ENCODE measurements at places on chromosomes 13 and 19.

DNA sequence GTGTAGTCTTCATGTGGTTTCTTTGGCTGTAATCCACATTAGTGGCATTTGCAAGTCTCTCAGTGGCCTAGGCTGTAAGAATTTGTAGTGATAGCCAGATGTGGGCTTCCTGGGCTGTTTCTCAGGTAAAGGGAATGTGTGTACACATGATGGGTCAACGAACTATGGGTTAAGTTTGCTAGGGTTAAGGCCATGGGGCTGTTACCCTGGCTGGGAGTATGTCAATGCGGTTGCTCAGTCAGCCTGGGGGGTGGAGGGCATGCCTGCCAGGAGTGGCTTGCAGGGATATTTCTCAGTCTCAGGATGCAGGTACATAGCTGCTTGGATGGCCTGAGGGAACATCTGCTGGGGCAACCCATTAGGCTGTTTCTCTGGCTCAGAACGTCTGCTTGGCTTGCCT is 13.4 kb downstream of the CYSLTR2 start:
- DNase-seq, result no peak

GRCh38 chr19:52638601-52639000 is 446 bp upstream of the ZNF83 start:
- DNase-seq, result no peak

DNA sequence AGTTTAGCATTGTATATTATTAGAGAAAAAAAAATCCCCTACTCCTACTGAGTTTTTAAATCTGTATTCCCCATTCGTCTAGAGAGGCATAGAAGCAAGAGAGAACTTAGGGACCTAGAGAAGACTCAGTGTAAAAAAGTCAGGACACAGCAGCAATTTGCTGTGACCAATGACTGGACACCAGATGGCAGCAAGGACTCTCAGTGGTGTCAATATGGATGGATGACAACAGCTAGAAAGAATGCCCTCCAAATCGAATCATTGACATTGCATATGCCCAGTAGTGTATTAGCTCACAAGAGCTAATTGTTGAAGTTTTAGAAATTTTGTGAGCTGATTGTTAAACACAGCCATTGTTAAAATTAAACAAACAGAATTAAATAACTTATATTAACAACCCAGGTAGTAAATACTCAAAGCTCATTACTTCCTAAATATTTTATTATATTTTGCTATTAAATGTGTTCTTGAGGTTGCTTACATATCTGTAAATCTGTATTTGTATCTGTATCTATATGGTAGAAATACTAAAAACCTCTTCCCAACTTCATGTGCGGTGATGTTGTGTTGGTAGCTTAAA is 43.9 kb downstream of the SIAH3 start:
- no peak for DNase-seq

DNA sequence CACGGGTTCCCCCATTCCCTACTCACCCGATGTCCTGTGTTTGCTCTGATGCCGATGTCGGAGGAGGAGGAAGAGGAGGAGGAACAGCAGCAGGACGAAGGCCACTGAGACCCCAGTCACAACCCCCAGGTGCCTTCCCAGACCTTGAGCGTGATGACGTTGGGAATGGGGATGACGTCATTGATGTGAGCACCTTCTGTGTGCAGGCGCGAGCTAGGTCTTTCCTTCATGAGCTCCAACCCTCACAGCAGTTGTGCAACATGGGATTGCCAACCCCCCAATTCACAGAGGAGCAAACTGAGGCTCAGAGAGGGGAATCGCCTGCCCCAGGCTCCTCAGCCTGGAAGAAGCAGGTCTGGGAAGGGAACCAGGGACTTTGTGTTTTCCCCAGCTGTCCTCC is 4.2 kb downstream of the LILRB5 start:
- no peak for DNase-seq

GRCh38 chr13:33000365-33000764 is 15.9 kb upstream of the KL start:
- no peak for DNase-seq

- no peak for DNase-seq
These were observed at the start of gene MYPOP for GRCh38 chr19:45901912-45902650. Gene MYPOP, minus strand, starts transcription at chr19:45902613. Its CDS starts 840 bp downstream, at chr19:45901773.
